ENCODE measurements at places on chromosomes 3 and 15. TPM values are rescaled to one million over a fixed set of nuclear protein-coding genes. Genes with fewer than 3 reads are reported as not detected.
A peak's percentile ranks its signal among the peaks of the same experiment; 100 is the strongest.

DNA sequence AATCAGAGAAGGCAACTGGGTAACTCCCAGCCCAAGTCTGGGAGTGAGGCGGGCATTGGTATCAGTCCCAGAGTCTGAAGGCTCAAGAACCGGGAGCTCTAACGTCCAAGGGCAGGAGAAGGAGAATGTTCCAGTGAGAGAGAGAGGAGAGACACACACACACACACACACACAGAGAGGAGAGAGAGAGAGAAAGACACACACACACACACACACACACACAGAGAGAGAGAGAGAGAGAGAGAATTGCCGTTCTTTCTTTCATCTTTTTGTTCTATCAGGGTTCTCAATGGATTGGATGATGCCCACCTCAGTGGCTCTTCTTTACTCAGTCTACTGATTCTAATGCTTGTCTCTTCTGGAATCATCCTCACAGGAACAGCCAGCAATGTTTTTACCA, 57.0 kb downstream of the NR1D2 start:
- peak; percentile 25 for DNase-seq
- no peaks in the 10 kb centered on the region for H3K36me3 ChIP-seq
- no peaks in the 10 kb centered on the region for H3K4me1 ChIP-seq
- H3K27me3 ChIP-seq, result peaks cover 12% of the 10 kb centered on the region

DNA sequence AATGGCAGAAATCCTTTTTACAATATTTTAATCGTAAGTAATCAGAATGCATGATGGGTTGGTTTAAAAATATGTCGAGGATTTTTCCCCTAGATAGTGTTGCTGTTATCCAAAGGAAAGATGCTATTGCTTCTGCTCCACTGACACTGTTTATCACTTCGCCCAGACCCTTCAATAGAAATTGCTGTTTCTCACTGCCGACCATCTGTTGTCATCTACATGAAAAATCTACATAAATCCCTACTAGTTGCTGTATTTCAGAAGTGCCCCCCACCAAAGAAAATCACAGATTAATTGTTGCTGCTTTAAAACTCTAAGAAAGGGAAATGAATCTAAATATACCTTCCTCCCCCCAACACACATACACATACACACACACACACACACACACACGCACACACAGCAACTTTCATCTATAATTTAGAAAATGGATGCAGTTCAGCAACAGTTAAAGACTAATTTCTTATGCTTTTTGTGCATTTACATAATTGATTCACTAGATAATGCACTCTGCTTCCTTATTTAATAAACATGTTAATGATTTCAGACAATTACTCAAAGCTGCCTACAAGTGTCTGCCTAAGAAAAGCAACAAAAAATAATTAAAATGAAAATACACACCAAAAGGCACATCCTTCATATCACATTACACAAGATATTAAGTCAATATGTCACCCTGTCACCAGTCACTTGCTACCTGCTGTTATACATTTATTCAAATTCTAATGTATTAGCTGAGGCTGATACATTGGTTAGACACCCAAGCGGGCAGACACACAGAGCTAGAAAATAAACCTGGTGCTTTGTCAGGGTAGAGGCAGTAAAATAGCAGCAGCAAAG, 82.8 kb downstream of the RORA start:
- no peak for DNase-seq
- no peaks in the 10 kb centered on the region for H3K36me3 ChIP-seq
- H3K4me3 ChIP-seq, result no peak overlapping the region
- no peaks in the 10 kb centered on the region for H3K4me1 ChIP-seq

- H3K4me3 ChIP-seq, result no peak overlapping the region
- H3K36me3 ChIP-seq, result no peaks in the 10 kb centered on the region
- peaks cover 8% of the 10 kb centered on the region for H3K4me1 ChIP-seq
- no peak overlapping the region for H3K27ac ChIP-seq
- peak; percentile 66 for DNase-seq
Measured at GRCh38 chr15:41510728-41511127, 2.9 kb downstream of the LTK start.

GRCh38 chr15:41183581-41183980, 47.0 kb downstream of the EXD1 start:
- no peak overlapping the region for H3K4me3 ChIP-seq
- DNase-seq, result peak; percentile 58
- H3K4me1 ChIP-seq, result peaks cover 17% of the 10 kb centered on the region
- H3K27ac ChIP-seq, result peak overlapping the region; percentile 17
- no peaks in the 10 kb centered on the region for H3K36me3 ChIP-seq

GRCh38 chr15:45148076-45149059, 18.6 kb downstream of the DUOX1 start:
- no peak overlapping the region for H3K27ac ChIP-seq
- DNase-seq, result peak; percentile 74
- H3K27me3 ChIP-seq, result peaks cover 6% of the 10 kb centered on the region
- no peaks in the 10 kb centered on the region for H3K36me3 ChIP-seq

GRCh38 chr3:81816473-81817250, 55.2 kb upstream of the GBE1 start:
- no peaks in the 10 kb centered on the region for H3K36me3 ChIP-seq
- no peak overlapping the region for H3K27ac ChIP-seq
- no peaks in the 10 kb centered on the region for H3K4me1 ChIP-seq
- no peak overlapping the region for H3K4me3 ChIP-seq
- DNase-seq, result no peak

DNA sequence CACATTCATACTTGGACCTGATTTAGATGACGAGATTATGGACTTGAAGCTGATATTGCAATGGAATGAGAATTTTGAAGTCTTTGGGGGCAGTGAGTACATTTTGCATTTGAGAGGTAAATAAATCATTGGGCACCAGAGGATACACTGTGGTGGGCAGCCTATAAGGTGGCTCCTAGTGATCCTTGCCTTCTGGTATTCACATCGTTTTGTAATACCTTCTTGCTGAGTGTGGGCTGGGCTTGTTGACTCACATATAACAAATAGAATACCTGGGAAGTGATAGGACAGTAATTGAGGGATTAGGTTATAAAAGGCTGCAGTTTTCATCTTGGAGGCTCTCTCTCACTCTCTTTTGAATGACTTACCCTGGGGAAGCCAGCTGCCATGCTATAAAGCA, 605.5 kb upstream of the KCNMB2 start:
- H3K27ac ChIP-seq, result no peak overlapping the region
- no peaks in the 10 kb centered on the region for H3K36me3 ChIP-seq
- peaks cover 51% of the 10 kb centered on the region for H3K4me1 ChIP-seq
- no peaks in the 10 kb centered on the region for H3K27me3 ChIP-seq
- H3K4me3 ChIP-seq, result no peak overlapping the region
- no peak for DNase-seq

DNA sequence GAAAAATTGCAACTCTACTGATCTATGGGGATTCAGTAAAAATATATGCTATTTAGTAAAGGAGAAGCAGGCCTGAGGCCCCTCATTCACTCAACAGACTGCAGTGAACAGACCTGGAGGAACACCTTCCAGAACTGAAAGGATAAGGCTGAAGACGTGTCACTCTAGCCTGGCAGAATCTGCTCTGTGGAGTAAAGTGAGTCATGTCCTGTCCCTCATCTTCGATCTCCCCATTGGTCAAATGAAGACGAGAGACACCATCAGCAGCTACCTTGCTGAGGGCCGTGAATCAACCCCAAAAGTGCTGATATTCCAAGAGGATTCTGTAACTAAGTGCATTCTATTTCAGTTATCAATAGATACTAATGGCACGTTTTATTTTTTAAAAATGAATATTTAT, 359.7 kb downstream of the FGF12 start:
- H3K4me3 ChIP-seq, result no peak overlapping the region
- H3K27me3 ChIP-seq, result no peaks in the 10 kb centered on the region
- DNase-seq, result no peak
- H3K4me1 ChIP-seq, result no peaks in the 10 kb centered on the region
- H3K36me3 ChIP-seq, result no peaks in the 10 kb centered on the region
- no peak overlapping the region for H3K27ac ChIP-seq

- H3K27me3 ChIP-seq, result no peaks in the 10 kb centered on the region
- no peak overlapping the region for H3K4me3 ChIP-seq
- H3K4me1 ChIP-seq, result peaks cover 37% of the 10 kb centered on the region
- H3K27ac ChIP-seq, result no peak overlapping the region
- H3K36me3 ChIP-seq, result no peaks in the 10 kb centered on the region
Measured at GRCh38 chr3:162138509-162138908, 641.9 kb downstream of the OTOL1 start.

- H3K4me3 ChIP-seq, result peak within 1 kb of the TSS; percentile 88
Measured at GRCh38 chr15:74781431-74782258, at the start of gene CSK. Gene CSK, plus strand, starts transcription at chr15:74782080. Its CDS starts 16,218 bp downstream, at chr15:74798298.

DNA sequence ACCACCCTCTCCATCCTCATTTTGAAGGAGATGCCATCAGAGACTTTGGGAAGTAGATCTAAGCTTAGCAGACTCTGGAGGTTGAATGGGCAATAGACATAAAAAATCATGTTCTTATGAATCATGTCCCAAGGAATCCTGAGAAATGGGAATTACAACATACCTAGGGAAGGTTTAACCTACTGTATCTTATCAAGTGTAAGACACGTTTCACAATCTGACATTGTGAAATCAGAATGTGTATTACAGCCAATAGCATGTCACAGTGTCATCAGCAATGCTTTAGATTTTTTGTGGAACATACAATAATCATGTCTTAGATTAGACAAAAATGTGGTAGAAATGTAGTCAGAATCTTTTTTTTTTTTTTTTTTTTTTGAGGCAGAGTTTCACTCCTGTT, 332.4 kb upstream of the TLE3 start:
- no peaks in the 10 kb centered on the region for H3K36me3 ChIP-seq
- H3K27ac ChIP-seq, result no peak overlapping the region
- peak; percentile 78 for DNase-seq
- H3K27me3 ChIP-seq, result peaks cover 40% of the 10 kb centered on the region
- H3K4me1 ChIP-seq, result peaks cover 12% of the 10 kb centered on the region

DNA sequence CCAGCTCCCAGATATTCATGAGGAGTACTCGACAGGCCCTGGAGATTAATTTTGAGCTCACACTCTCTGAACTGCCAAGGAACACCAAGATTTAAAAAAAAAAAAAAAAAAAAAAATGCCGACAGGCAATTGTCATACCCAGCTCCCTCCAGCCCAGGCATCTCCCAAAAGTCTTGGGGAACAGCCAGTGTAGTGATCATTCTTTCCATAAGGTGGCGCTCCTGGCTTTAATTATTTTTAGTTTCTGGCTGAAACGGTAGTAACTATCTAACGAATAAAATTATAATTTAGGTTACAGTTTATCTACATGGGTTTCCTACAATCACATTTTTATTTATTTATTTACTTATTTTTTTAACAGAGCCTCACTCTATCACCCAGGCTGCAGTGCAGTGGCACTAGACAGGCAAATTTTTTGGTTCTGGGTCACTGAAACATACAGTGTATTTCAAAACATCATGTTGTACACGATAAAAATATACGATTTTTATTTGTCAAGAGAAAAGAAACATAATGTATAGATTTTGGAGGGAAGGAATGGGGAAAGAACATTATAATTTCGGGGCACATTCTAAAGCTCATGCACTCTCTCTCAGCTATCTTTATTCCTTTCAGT, 157.3 kb downstream of the ADAMTS9 start:
- no peak overlapping the region for H3K27ac ChIP-seq
- no peaks in the 10 kb centered on the region for H3K4me1 ChIP-seq
- no peak overlapping the region for H3K4me3 ChIP-seq

GRCh38 chr15:74552773-74553441, 11.9 kb downstream of the ARID3B start:
- no peaks in the 10 kb centered on the region for H3K4me1 ChIP-seq
- peaks cover 7% of the 10 kb centered on the region for H3K36me3 ChIP-seq
- H3K4me3 ChIP-seq, result no peak overlapping the region
- H3K27ac ChIP-seq, result no peak overlapping the region
- no peaks in the 10 kb centered on the region for H3K27me3 ChIP-seq
- no peak for DNase-seq

- H3K27me3 ChIP-seq, result no peaks in the 10 kb centered on the region
- no peak overlapping the region for H3K4me3 ChIP-seq
- H3K4me1 ChIP-seq, result peaks cover 12% of the 10 kb centered on the region
- peak; percentile 77 for DNase-seq
- H3K27ac ChIP-seq, result no peak overlapping the region
- no peaks in the 10 kb centered on the region for H3K36me3 ChIP-seq
Measured at GRCh38 chr3:185280572-185281365, 26.9 kb upstream of the EHHADH start.

DNA sequence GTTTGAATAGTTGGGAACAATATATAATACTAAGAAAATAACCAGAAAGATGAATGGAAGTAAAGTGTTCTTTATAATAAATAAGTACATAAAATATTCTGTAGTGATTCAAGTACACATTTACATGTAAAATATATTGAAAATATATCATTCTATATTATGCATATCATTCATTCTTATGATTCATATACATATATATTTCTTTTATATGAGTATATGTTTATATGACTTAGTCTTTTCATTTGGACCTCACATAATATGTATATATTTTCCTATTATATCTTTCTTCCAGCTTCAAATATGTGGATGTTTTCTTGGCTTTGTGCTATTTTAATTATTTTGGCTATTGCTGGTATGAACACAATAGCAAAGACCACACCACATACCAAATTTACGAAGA, at the start of gene OTOL1:
Gene OTOL1 (plus strand): TSS at position 301 of the 400 bp plus-strand sequence. CDS start 0 bp downstream, at position 301.
- no peaks in the 10 kb centered on the region for H3K4me1 ChIP-seq
- H3K4me3 ChIP-seq, result no peak within 1 kb of the TSS
- H3K36me3 ChIP-seq, result no peaks in the 10 kb centered on the region
- no peak for DNase-seq

- no peak overlapping the region for H3K4me3 ChIP-seq
- H3K4me1 ChIP-seq, result no peaks in the 10 kb centered on the region
- no peaks in the 10 kb centered on the region for H3K27me3 ChIP-seq
- H3K27ac ChIP-seq, result no peak overlapping the region
- H3K36me3 ChIP-seq, result peaks cover 24% of the 10 kb centered on the region
Measured at GRCh38 chr15:101635944-101636727, 16.0 kb downstream of the TM2D3 start.

- H3K4me1 ChIP-seq, result peaks cover 6% of the 10 kb centered on the region
- H3K4me3 ChIP-seq, result no peak overlapping the region
- no peak overlapping the region for H3K27ac ChIP-seq
Measured at GRCh38 chr3:185702262-185703225, 116.4 kb downstream of the SENP2 start.

DNA sequence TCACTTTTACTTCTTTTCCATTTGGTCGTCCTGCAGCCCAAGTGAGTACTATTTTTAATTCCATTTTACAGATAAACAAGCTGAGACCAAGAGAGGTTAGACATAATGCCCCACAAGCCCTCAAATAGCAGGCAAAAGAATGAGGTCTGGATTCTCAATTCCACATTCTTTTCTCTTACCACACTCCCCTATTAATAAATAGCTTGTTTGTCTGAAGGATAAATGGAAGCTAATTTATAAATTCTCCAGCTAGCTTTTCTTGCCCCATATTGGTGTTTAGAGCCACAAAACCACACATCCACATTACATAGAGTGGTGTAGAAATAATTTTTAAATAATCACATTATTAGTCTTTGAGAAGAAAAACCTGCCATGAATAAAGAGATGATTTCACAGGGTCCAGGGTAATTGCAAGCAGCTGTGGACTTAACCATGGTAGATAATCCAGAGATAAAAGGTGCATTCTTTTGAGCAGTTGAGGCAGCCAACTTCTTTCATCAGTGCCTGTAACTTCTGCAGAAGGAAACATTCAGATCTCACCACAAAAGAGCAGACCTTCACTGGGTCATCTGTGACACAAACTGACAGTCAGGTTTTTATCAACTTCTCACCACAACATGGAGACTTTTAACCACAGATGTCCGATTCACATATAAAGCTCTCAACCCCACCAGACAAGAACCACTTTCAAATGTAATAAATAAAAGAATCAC, 313.4 kb upstream of the STT3B start:
- H3K4me3 ChIP-seq, result no peak overlapping the region
- peaks cover 4% of the 10 kb centered on the region for H3K27me3 ChIP-seq
- H3K4me1 ChIP-seq, result no peaks in the 10 kb centered on the region
- H3K36me3 ChIP-seq, result no peaks in the 10 kb centered on the region
- DNase-seq, result no peak

ZNF660 gene
- total RNA-seq, result 5.0 TPM

SEMA7A gene
- 30.4 TPM for total RNA-seq

GOLGA8O gene
- total RNA-seq, result 1.1 TPM

C3orf18 gene
- 18.8 TPM for total RNA-seq

APH1B gene
- 17.7 TPM for total RNA-seq

IL17RE gene
- 0.29 TPM for total RNA-seq

STRIT1 gene
- not detected for total RNA-seq

CD80 gene
- 2.5 TPM for total RNA-seq

FAM81A gene
- total RNA-seq, result 0.72 TPM

All from osteoblast (primary cell).